ENCODE measurements at places on chromosomes 6 and 20.
A peak's percentile ranks its signal among the peaks of the same experiment; 100 is the strongest.

- H3K36me3 ChIP-seq = no peaks in the 10 kb centered on the region
- no peaks in the 10 kb centered on the region for H3K4me1 ChIP-seq
- H3K27ac ChIP-seq = no peak overlapping the region
- DNase-seq = no peak
Measured at GRCh38 chr20:13533946-13534345, 104.8 kb downstream of the TASP1 start.

GRCh38 chr6:134921721-134922261 is 28.1 kb downstream of the ALDH8A1 start:
- H3K36me3 ChIP-seq = no peaks in the 10 kb centered on the region

GRCh38 chr20:15603978-15604805 is 969.1 kb downstream of the KIF16B start:
- H3K36me3 ChIP-seq = no peaks in the 10 kb centered on the region
- H3K4me1 ChIP-seq = no peaks in the 10 kb centered on the region
- no peak for DNase-seq
- H3K4me3 ChIP-seq = no peak overlapping the region

GRCh38 chr6:119339941-119340456 is 9.6 kb downstream of the MAN1A1 start:
- no peaks in the 10 kb centered on the region for H3K36me3 ChIP-seq
- no peak for DNase-seq
- H3K27ac ChIP-seq = peak overlapping the region; percentile 35
- H3K4me3 ChIP-seq = peak overlapping the region; percentile 38

DNA sequence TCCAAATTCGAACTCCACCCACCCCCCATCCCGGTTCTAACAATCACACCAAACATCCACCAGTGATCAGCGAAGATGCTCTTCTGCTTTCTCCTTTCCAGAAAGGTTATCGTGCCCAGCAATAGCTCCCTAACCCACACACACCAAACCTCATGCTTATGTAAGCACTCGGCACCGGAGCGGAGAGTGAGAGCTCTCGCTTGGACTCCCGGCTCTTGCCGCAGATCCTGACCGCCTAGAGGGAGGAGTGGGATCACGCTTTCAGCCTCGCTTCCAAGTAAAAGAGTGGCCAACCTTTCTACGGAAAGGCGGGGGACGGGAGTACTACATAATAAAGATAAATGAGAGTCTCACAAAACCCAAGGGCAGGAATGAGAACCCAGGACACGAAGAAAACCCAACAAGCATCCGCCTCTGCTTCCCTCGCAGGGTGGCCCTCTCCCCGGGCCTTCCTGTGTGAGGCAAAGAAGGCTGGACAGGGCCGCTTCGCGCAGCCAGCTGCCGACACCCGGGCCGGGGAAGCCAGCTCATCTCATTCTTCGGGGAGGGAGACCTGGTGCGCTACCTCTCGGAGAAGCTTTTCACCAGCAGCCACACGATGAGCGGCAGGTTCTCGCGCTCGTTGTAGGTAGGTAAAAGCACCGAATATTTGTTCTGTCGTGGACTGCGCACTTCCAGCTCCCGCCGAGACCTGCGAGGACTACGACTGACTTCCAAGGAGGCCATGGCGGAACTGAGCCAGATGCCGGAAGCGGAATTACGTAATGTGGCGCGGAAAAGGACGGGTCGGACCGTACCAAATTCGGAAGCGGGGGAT is at the start of gene DPM1:
Gene DPM1, minus strand, starts transcription at position 735 of the 817 bp plus-strand sequence. Its CDS starts 9 bp downstream, at position 726.
- H3K36me3 ChIP-seq = no peaks in the 10 kb centered on the region
- H3K27ac ChIP-seq = peak within 1 kb of the TSS; percentile 94
- peak; percentile 82 for DNase-seq
- H3K4me1 ChIP-seq = peaks cover 23% of the 10 kb centered on the region
- H3K27me3 ChIP-seq = no peaks in the 10 kb centered on the region
- H3K4me3 ChIP-seq = peak within 1 kb of the TSS; percentile 59

DNA sequence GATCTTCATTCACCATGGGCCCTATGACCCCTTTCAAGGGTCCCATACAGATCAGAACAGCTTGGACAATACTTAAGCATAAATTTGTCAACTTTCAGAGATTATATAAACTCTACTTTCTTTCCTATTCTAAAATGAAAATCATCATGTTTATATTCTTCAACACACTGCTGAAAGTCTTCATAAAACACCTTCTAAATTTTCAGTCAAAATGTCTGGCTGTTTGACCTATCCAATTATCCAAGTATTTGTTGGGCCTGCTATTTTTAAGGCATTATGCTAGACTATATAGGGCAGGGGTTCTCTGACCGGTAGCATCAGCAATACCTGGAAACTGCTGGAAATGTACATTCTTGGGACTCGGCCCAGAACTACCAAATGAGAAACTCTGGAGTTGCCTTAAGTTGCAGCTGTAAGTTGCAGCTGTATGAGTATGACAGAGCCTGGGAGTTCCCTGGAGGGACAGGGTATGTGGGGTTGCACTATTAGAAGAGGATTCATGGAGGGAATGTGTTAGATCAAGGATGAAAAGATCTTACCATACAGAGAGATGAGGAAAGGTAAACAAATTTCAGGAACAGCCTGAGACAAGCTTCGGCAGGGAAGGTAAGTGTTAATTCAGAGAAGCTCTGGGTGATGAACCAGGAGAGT is 293.0 kb downstream of the ADGB start:
- no peak for DNase-seq
- H3K4me1 ChIP-seq = no peaks in the 10 kb centered on the region
- H3K27me3 ChIP-seq = no peaks in the 10 kb centered on the region

GRCh38 chr6:36934901-36935300 is 19.6 kb upstream of the PI16 start:
- no peak for DNase-seq
- no peaks in the 10 kb centered on the region for H3K36me3 ChIP-seq
- H3K27ac ChIP-seq = no peak overlapping the region
- no peaks in the 10 kb centered on the region for H3K27me3 ChIP-seq
- H3K4me1 ChIP-seq = no peaks in the 10 kb centered on the region

- no peak for DNase-seq
- H3K4me1 ChIP-seq = no peaks in the 10 kb centered on the region
- H3K36me3 ChIP-seq = no peaks in the 10 kb centered on the region
- H3K27ac ChIP-seq = no peak overlapping the region
- H3K27me3 ChIP-seq = no peaks in the 10 kb centered on the region
Measured at GRCh38 chr6:11854408-11855165, 76.0 kb upstream of the ADTRP start.

DNA sequence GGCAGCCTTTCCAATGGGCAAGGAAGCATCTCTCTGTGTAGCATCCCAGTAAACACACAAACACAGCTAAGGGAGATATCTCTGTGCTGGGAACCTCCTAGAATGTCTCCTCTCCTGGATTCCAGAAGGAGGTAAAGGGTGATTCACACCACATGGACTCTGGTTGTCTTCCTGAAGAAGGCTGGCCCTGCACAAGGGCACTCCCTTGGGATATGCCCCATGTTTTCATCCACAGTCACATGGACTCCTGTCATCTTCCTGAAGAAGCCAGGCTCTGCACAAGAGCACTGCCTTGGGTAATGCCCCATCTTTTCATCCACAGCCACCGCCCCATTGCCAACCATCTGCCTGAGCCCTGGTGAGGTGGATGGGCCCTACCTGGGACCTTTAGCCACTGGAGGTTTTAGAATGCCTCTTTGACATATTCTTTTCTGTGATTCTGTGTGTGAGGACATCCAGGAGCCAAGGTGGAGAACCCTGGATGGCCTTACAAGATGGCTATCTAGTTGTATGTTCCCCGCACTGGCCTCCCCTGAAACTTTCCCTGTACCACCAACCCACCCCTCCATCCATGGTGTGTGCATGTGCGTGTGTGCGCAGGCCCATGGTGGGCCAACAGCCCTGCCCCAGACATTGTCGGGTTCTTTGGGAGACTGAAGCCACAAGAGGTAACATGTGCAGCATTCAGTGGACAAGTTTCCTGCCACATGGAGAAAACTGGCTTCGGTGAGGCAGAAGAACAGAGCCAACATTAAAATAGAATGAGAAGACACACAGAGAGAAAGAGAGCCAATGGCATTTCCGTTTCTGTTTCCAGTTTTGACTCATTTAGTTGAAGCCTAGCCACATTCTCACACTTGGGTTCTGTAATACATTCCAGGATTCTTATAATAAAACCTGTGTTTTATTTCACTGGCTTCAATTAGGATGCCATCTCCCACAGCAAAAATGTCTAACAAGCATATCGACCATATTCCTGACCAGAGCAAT is 110.2 kb upstream of the CST7 start:
- no peak for DNase-seq
- no peak overlapping the region for H3K4me3 ChIP-seq
- H3K4me1 ChIP-seq = no peaks in the 10 kb centered on the region
- H3K27me3 ChIP-seq = no peaks in the 10 kb centered on the region
- no peak overlapping the region for H3K27ac ChIP-seq

- H3K4me3 ChIP-seq = no peak overlapping the region
- H3K27me3 ChIP-seq = no peaks in the 10 kb centered on the region
- H3K4me1 ChIP-seq = no peaks in the 10 kb centered on the region
- H3K36me3 ChIP-seq = no peaks in the 10 kb centered on the region
- no peak for DNase-seq
Measured at GRCh38 chr20:48025661-48026060, 240.4 kb upstream of the SULF2 start.

DNA sequence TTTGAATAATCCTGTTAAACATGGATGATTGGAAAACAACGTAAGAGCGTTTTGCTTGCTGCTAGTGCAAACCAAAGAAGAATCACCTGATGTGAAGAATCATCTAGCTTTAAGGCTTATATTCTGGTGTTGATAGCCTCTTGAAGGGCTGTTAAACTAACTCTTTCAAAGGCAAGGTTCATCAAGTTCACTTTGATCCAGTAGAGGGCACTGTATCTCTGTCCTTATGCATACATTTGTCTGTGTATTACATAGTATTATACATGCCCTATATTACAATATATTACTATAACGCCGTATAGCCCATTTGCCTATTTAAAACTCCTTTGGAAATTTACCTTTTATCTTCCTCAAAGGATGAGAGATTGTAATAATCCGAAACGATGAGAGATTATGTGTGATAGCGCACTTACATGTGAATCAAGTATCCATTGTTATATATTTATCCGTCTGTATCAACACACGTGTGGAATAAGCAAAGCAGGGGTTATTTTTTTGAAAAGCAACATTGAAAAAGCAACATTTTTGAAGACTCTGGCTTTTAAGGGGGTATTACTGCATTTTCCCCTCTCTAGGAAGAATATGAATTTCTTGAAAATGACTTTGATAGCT is 50.8 kb upstream of the NRN1 start:
- H3K4me1 ChIP-seq = no peaks in the 10 kb centered on the region
- H3K36me3 ChIP-seq = no peaks in the 10 kb centered on the region
- H3K27me3 ChIP-seq = no peaks in the 10 kb centered on the region

GRCh38 chr6:75203721-75204120 is 2.1 kb downstream of the COL12A1 start:
- no peak for DNase-seq
- H3K27me3 ChIP-seq = no peaks in the 10 kb centered on the region
- peak overlapping the region; percentile 90 for H3K27ac ChIP-seq
- H3K36me3 ChIP-seq = no peaks in the 10 kb centered on the region
- H3K4me3 ChIP-seq = peak overlapping the region; percentile 78

DNA sequence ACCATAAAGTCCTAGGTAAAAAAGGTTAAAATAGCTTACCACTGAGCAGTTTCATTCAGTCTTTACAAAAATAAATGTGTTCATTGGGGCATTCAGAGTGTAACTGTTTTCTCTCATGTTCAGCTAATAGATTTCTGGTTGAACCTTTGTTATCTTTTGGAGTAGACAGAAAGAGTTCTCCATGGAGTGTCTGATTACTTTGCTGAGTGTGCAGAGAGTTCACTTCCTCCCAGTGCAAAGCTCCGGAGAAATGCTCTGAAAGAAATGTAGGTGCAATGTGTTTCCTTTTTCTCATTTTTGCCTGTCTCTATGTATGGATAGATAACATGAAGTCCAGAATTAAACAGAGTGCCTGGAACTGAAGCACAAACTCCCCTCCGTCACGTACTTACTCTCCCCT is 52.6 kb downstream of the JAG1 start:
- no peak for DNase-seq
- H3K4me1 ChIP-seq = no peaks in the 10 kb centered on the region
- H3K36me3 ChIP-seq = no peaks in the 10 kb centered on the region
- H3K27ac ChIP-seq = no peak overlapping the region
- H3K27me3 ChIP-seq = no peaks in the 10 kb centered on the region

- DNase-seq = no peak
- H3K27me3 ChIP-seq = no peaks in the 10 kb centered on the region
- H3K4me1 ChIP-seq = no peaks in the 10 kb centered on the region
- H3K27ac ChIP-seq = no peak overlapping the region
- no peak overlapping the region for H3K4me3 ChIP-seq
Measured at GRCh38 chr6:34182751-34183531, 37.1 kb upstream of the GRM4 start.

DNA sequence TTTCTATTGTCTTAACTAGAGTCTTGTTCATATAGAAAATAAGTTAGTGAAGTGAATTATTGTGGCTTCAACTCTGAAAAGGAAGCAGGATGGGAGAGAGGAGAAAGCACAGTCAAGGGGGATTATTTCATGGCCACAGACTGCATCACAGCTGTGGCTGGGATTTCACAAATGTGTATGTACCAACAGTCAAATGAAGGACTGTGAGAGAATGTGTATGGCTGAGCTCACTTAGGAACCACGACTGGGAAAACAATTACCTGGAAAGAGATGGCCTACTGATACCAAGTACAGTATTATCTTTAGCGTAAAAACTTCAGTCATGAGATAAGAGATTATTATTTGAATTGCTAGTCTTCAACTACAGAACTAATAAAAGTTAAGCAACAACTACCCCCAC is 54.9 kb downstream of the SESN1 start:
- H3K36me3 ChIP-seq = no peaks in the 10 kb centered on the region
- DNase-seq = no peak
- H3K27ac ChIP-seq = no peak overlapping the region
- no peaks in the 10 kb centered on the region for H3K27me3 ChIP-seq
- no peaks in the 10 kb centered on the region for H3K4me1 ChIP-seq

DNA sequence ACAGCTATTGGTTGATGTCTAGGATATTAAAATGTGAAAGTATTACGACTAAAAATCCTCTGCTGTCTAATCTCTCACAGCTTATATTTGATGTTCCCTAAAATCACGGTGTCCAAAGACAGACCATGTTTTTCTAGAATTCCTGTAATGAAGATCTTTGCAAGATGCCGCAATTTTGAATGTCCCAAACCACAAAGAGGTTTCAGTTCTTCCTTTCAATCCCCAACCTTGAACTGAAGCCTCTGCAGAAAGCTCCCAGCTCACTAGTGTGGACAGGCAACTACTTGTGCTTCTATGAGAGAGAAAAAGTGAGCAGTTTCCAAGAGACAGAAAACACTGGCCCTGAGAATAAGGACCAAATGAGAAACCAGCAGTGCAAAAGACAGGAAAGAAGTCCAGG is 370.1 kb downstream of the FOXA2 start:
- no peaks in the 10 kb centered on the region for H3K36me3 ChIP-seq
- no peaks in the 10 kb centered on the region for H3K27me3 ChIP-seq
- H3K4me3 ChIP-seq = no peak overlapping the region
- H3K27ac ChIP-seq = no peak overlapping the region
- DNase-seq = no peak

- peak overlapping the region; percentile 99 for H3K27ac ChIP-seq
- no peak for DNase-seq
- no peak overlapping the region for H3K4me3 ChIP-seq
- H3K36me3 ChIP-seq = no peaks in the 10 kb centered on the region
Measured at GRCh38 chr20:47350691-47351545, 5.6 kb downstream of the ZMYND8 start.
